ENCODE measurements at places on chromosomes 2 and 18.

- no peak for DNase-seq
Measured at GRCh38 chr18:23835506-23835905, 146.3 kb downstream of the LAMA3 start.

GRCh38 chr18:51007790-51008139 is 22.2 kb upstream of the SMAD4 start:
- DNase-seq = no peak

DNA sequence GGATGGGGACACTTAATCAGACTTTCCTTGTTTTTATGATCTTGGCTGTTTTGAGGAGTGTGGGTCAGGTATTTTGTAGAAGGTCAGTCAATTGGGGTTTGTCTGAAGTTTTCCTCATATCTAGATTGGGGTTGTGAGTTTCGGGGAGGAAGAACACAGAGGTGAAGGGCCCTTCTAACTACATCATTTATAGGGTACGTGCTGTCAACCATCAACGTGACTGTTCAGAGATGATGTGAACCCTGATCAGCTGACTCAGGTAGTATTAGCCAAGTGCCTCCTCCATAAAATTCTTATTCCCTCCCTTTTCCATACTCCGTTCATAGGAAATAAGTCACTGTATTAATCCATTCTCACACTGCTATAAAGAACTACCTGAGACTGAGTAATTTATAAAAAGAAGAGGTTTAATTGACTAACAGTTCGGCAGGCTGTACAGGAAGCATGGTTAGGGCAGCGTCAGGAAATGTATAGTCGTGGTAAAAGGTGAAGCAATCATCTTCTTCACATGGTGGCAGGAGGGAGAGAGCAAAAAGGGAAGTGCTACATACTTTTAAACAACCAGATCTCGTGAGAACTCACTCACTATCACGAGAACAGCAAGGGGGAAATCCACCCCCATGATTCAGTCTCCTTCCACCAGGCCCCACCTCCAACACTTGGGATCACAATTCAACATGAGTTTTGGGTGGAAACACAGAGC is 547.1 kb upstream of the LINC00305 start:
- no peak for DNase-seq

DNA sequence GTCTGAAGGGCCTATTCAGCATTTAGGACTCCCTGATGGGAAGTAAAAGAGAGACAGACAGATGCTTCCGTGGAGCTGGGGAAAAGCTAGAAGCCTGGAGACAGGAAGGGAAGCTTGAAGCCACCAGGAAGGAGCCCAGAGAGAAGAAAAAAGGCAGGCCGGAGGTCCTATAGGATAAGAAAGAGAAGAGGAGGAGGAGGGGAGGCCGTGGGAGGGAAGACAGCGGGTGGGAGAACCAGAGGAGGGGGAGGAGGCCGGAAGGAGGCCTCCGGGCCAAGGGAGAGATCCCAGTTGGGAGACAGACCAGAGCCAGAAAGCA is 107.1 kb upstream of the PKDCC start:
- DNase-seq = no peak

DNA sequence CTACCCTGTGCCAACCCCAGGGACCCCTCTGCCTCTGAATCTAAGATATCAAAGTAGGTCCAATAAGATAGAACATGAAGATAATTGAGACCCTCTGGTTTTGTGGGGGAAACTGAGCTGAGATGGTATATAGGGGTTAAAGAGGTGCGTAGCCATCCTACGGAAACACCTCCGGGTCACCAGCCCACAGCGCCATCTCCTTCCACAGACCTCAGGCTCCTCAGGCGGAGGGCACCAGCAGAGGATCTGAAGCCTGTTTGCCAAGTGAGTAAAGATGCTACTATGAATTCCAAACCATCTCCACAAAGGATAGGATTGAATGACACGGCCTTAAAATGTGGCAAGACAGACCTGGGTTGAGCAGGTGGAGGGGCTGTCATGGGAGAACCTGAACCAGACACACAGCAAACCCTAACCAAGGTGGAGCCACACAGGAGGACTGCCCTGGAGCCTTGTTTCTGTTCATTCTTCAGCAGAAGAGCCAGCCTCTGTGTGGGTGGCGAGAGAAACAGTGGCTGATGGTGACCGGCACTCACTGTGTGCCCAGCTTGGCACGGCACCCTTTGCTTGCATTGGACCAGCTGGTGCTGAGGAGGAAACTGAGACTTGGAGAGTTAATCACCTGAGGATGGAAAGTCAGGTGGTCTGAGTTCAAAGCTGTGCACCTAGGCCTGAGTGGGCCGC is 10.2 kb downstream of the GBX2 start:
- DNase-seq = no peak

DNA sequence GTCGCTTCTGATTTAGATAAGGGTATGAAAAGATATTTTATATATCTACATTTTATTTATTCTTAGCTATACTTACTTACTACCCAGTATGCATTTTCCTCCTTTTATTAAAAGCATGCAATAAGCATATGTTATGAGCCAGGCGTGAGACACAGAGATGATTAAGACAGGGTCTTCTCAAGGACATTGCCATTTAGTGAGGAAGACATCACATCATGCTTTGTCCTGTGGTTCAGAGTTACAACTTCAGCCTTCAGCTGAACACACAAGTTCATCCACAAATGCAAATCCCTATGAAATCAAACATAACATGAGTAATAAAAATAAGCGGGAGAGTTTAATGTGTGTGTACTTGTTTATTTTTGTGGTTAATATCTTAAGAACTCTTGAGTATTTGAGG is 30.2 kb downstream of the GRHL1 start:
- no peak for DNase-seq

DNA sequence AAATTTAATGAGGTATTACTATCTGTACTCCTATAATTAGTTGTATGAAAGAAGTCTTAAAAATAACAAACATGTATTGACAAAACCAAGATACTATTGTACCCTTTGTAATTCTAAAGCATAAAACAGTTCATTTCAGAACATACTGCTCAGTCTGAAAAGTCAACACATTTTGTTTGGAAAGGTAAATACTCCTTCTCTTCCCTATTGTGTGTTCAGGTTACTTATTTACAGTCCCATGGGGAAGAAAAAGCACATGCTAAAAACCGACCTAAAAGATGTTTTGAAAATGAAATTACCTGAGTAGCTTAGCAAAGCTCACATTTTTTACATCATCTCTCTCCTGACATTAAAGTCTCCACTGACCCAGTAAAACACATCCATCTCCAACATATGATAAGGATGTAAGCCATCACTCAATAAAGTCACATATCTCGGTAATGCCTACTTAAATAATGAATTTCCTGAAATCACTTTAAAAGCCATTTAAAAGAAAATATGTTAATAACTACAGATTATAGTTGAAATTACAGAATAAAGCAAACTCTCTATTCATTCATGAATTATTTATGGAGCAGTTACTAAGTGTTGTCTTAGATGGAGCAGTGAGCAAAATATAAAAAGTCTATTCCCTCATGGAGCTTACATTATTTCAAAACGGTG is 75.6 kb upstream of the FZD5 start:
- no peak for DNase-seq

GRCh38 chr2:237431372-237431771 is 17.4 kb upstream of the COL6A3 start:
- no peak for DNase-seq

- no peak for DNase-seq
Measured at GRCh38 chr2:224579411-224579810, 5.8 kb downstream of the CUL3 start.

DNA sequence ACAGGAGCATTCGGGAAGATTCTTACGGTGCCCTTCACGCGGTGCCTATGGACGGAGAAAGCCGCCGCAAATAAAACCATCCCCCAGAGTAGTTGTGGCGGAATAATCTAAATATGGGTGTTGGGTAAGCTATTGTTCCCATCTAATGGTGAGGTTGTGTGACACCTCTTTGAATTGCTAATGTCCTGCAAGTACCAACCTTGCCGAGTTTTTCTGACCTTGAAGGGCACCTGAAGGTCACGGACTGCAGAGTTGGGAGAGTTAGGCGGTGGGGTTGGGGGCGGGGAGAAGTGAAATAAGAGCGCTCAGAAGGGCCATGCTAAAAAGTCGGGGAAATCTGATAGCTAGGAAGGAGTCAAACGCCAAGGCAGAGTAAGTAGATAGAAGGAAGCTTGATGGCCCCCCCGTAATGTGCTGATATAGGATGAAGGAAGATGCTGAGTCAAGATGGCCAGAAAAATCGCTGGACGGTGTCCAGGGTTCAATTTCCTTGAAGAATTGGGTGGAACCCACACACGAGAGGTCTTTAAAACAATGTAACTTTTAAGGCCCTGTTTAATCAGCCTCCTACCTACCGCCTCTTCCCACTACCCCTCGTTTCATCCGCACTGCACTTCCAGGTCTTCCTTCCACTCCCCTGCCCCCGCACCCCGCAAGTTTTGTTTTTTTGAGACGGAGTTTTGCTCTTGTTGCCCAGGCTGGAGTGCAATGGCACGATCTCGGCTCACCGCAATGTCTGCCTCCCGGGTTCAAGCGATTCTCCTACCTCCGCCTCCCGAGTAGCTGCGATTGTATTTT is 600 bp downstream of the KATNAL2 start:
- peak; percentile 26 for DNase-seq

DNA sequence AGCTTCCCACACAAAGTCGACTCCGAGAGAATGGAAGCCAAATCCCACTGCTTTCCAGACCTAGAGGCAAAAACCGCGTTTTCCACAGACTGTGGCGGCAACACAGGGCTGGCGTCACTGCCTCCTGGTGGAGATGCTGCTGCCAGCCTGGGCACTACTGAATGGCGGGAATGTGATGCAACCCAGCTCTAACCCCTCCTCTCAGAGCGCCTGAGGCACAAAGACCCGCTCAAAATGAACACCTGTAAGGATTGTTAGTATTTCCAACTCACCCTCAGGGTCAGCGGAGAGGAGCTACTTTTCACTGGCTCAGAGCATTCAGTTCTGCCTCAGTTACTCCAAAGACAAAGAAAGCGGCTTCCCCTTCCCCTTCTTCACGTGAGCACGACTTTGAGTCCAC is 548.0 kb upstream of the SALL3 start:
- DNase-seq = no peak

- DNase-seq = no peak
Measured at GRCh38 chr2:154394600-154394999, 303.9 kb upstream of the KCNJ3 start.

- DNase-seq = peak; percentile 47
Measured at GRCh38 chr2:71385012-71385411, 53.4 kb downstream of the ZNF638 start.

DNA sequence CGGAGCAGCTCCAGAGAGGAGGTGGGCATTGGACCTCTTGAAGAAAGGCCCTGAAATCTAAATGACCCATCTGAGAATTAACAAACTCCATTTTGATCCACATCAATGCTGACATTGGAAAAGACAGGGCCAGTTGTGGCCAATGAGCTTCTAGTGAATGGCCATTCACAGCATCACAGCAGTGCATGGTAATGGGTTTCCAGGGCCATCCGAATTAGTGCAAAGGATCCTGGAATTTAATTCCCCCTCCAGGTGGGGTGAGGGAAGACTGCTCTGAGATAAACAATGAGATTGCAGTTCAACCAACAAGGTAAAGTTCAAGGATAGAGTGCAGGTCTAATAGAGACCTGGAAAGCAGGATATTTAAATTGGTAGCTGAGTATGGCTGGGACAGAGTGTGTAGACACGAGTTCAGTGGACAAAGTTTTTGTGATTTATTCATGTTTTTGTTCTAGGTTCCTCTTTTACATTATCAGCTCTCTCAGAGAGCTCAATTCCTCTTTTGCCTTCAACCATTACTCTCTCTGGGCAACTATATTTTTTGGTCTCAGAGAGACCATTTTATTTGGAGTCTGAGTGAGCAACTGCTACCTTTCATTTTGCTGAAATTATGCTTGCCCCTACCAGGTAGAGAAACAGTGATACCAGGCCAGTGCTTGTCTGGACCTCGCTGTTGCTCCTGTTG is 5.0 kb downstream of the TACR1 start:
- no peak for DNase-seq

- DNase-seq = no peak
Measured at GRCh38 chr18:21203542-21204241, 38.3 kb upstream of the GREB1L start.

GRCh38 chr2:11344956-11345677 is 681 bp upstream of the ROCK2 start:
- DNase-seq = peak; percentile 79

GRCh38 chr18:33317640-33318039 is 122.9 kb downstream of the CCDC178 start:
- DNase-seq = no peak

DNA sequence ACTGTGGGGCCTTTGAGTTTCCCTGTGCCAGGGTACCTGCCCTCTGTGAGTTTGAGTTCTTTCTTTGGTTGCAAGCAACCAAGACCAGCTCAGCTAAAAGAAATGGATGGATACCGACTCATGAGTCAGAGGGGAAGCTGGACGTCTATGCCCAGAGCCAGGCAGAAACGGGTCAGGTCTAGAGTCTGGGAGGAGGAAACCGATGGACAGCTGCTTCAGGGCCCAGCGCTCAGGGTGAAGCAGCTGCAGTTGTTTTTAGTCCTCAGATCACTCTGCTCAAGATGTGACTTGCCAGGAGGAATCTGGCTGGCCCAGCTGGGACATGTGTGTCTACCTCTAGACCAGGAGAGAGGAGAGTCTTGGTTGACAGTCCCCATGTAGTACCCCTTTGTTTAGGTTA is 10.1 kb upstream of the TYMS start:
- DNase-seq = no peak

GRCh38 chr2:9737053-9737875 is 106.0 kb upstream of the TAF1B start:
- peak; percentile 17 for DNase-seq

GRCh38 chr2:241673797-241674725 is 12.6 kb downstream of the DTYMK start:
- no peak for DNase-seq

DNA sequence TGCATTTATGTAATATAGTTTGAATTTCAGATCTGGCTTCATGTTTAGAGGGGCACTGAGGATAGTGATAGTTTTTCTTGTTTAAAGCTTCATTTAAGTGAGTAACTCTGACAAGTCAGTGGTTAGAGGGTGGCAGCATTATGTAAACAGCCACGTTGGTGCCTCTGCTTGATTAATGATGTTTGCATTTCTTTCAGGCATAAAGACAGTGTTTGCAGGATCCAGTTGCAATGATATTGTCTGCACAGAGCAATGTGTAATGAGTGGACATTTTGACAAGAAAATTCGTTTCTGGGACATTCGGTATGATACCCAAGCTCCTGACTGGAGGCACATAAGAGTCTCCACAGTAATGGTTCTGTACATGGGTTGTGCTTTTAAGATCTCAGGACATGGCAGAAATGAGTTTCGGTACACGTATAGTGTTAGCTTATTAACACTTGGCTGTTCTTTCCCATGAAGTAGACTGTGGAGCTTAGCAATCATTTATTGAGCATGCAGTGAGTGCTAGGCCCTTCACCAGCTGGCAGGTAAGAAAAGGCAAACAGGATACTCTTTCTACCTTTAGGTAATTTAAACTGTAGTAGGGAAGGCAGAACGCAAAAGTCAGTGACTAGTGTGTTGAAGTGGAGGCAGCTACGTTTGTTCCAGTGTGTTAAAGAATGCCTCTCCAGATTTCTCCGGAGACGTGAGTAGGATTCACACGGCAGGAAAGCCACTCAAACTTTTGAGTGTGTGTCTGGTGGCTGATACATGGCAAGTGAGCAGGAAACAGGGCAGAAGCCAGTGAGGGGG is 17.4 kb upstream of the SAG start:
- no peak for DNase-seq

GRCh38 chr2:226981791-226982326 is 146.0 kb downstream of the RHBDD1 start:
- DNase-seq = no peak

- no peak for DNase-seq
Measured at GRCh38 chr18:46264255-46264654, 160.1 kb downstream of the HAUS1 start.

GRCh38 chr18:23943903-23944624 is 70.5 kb upstream of the TTC39C start:
- no peak for DNase-seq

GRCh38 chr2:142045641-142046040 is 85.2 kb downstream of the LRP1B start:
- DNase-seq = no peak

All from ACHN (cell line).